NCI-H146 (cell line): ENCODE measurements at places on chromosomes 5 and 9.
A peak's percentile ranks its signal among the peaks of the same experiment; 100 is the strongest.

GRCh38 chr9:73753171-73753570, 601.5 kb downstream of the ANXA1 start:
- no peak for DNase-seq

- DNase-seq: no peak
Measured at GRCh38 chr5:75042522-75042921, 9.8 kb downstream of the GCNT4 start.

DNA sequence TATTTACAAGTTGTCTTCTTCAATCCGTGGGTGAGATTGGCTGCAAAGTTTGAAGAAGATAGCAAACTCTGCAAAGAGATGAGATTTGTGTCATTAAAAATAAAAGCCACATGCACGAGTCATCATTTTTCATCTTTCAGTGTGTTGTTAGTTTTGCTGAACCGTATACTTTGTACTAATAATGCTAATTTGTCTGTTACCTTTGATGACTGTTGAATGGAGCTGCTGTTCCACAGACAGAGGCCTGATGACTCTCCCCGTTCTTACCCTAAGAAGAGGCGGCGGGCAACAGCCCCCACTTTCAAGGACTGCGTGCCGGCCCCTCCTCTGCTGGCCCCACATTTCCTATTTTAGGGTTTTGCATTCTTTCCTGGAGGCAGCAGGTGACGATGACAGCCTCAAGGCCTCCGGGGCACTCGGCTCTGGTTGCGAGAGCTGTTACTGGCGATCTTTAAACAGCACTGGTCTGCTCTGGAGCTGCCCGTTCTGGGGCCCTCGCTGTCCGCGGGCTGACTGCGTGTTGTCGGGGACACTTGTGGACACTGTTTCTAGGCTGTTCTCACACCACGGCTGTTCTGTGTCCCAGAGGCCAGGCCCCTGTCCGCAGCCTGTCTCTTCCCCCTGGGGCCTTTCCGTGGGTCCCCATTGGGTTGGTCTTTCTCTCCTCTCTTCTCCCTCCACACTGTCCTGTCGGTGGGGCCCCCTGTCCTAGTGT, 35.1 kb downstream of the NDUFS6 start:
- no peak for DNase-seq

DNA sequence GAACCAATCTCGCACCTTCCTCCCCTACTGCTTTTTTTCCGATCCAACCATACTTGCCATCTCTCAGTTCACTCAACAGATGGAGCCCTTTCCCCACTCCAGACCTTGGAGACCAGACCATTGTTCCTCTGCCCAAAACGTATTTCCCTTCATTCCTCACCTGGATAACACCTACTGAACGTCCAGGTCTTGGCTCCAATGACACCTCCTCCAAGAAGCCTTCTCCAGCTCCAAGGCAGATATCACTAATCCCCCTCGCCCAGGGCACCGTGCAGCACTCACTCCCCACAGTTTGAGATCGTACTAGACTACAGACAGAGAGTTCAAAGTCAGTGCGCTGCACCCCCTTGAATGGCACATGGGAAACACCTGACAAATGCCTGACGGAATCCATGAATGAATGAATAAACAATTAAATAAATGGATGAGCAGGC, 47.1 kb upstream of the AKNA start:
- DNase-seq: peak; percentile 42

DNA sequence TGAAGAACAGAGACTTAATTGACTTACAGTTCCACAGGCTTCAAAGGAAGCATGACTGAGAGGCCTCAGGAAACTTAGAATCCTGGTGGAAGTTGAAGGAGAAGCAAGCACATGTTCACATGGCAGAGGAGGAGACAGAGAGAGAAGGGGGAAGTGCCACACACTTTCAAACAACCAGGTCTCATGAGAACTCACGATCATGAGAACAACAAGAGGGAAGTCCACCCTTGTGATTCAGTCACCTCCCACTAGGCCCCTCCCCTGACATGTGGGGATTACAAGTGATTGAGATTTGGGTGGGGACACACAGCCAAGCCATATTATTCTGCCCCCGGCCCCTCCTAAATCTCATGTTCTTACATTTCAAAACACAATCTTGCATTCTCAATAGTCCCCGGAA, 19.5 kb downstream of the NR3C1 start:
- DNase-seq: no peak
